Right ventricle myocardium superior (tissue), 1 donor: ENCODE measurements at places on chromosomes 1 and 21. TPM values are rescaled to one million over a fixed set of nuclear protein-coding genes. Genes with fewer than 3 reads are reported as not detected.

GRCh38 chr1:90357995-90358394 is 359.1 kb downstream of the BARHL2 start:
- DNase-seq = no peak

DNA sequence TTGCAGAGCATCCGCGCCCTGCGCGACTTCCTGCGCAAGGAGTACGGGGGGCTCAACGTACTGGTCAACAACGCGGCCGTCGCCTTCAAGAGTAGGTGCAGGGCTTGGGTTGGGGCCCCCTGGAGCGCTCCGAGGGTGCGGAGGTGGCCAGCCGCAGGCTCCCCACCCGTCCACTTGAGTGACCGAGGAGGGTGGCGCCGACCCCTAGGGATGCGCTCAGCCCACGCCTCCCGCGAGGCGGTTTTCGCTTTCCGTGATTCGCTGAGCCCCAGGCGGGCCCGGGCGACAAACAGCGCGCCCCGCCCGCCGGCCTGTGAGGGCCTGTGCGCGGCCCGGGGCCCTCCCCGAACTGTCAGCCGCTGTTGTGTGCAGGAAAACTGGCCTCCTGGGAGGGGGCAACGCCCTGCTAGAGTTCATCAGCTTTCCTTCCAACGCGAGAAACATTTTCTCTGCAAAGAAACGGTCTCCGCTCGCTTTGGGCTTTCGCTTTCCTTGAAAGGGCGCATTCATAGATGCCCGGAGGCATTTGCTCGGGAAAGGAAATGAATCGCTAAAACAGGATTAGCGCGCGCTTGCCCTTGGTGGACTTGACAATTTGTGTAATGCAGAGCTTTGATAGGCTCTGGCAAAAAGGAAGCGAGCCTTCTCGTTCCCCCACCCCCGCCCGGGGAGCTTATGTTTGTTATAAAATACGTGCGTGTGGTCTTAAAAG is 668 bp downstream of the CBR3 start:
- DNase-seq = peak; percentile 89

Gene EFNA1
- total RNA-seq = 41.5 TPM

DNA sequence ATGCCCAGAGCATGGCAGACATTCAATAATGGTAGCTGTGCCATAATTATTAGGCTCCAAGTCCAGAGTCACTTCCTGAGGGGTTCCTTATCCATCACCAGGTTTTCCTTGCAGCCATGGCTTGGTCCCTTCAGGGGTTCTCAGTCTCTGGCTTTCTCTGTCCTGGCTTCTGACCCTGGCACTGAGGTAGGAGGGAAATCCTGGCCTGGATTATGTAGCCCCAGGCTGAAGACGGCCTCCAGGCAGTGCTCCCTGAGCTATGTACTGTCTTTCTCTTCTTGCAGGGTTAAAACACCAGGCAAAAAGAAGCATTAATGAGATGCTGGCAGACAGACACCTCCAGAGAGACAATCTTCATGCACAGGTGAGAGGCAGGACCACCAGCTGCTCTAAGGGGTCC is 9.5 kb upstream of the PADI3 start:
- DNase-seq = no peak

DNA sequence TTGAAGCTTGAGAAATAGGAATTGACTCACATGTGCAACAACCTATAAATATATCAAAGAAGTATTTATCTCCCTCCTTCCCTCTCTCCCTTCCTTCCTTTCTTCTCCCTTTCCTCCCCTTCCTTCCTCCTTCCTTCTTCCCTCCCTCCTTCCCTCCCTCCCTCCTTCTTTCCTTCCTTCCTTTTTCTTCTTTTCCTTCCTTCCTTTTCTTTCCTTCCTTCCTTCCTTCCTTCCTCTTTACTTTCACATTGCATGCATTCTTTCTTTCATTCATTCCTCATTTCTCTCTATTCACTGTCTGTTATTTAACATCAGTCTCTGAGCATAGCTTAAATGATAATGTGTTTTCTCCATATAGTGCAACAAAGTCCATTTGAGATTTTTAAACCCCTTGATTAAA is 214.2 kb downstream of the CHRM3 start:
- no peak for DNase-seq

DNA sequence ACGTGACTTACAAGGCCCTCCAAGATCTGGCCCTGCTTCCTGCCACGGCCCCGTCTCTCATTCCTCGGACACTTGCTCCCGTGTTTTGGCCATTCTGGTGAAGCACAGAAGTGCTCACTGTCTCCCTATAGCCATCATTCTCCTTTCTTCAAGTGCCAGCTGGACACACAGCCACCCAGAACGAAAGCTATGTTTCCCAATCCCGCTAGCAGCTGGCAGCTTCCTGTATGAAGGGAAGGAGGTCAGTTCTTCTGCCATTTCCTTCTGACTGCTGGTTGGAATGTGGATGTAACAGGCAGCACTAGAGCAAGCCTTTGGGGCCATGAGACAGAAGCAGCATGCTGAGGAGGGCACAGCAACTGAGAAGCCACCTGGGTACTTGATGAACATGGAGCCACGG is 82.8 kb downstream of the TGFBR3 start:
- DNase-seq = no peak

DNA sequence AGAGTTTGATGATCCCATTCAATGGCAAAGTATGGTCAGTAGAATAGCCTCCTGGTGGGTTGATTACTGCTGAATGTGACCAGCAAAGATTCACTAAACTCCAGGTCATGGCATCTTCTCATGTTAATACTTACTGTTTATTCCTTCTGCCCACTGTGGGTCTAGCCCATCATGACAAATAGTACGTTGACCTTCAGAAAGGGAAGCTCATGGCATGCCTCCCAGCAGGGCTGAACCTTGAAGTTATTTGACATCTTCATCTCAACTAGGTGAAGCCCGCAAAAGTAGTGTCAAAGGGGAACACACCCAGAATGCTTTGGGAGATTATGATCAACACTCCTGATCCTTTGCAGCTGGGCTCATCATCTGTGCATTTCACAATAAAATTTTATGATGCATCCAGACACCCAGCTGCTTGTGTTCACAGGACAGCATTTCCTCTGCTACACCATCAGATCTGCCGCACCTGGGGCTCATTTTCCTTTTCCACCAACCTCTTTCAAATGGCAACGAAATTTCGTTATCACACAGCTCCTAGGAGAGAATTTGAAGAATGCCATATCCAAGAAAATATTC is 49.6 kb downstream of the HLX start:
- no peak for DNase-seq

GRCh38 chr21:29504751-29505321 is 206.1 kb downstream of the BACH1 start:
- DNase-seq = no peak

GRCh38 chr21:36566644-36567043 is 86.7 kb upstream of the CLDN14 start:
- no peak for DNase-seq

DNA sequence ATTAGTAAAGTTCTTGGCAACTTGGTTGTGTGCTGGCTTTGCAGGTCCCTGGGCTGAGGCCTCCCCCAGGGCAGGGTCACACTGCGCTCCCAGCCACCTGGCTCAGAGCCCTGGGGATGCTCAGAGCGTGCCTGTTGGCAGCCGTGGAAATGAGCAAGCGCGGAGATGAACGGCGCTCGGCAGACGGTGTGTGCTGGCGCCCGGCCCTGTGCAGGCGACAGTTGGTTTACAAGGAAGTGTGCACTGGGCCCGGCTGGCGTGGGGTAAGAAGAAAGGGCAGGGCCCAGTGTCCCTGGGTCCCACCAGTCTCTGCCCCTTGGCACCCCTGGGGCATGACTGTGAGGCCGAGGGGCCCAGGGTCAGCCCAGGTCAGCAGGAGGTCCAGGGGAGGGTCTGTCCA is 25.7 kb upstream of the PEX10 start:
- no peak for DNase-seq

Gene PTAFR
- 1.9 TPM for total RNA-seq

DNA sequence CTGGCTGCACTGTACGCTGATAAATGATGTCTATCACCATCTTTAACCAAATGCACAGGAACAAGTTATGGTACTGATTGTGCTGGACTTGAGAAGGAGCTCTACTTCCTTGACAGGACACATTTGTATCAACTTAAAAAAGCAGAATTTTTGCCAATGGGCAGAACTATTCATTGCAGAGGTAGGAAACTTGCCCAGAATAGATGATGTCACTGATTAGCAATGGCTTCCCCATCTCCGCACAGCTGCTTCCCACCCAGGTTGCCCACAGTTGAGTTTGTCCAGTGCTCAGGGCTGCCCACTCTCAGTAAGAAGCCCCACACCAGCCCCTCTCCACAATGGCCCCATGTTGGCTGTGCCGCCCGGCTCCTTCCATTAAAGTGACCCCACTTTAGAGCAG is 33.4 kb downstream of the CAPN2 start:
- DNase-seq = no peak

DNA sequence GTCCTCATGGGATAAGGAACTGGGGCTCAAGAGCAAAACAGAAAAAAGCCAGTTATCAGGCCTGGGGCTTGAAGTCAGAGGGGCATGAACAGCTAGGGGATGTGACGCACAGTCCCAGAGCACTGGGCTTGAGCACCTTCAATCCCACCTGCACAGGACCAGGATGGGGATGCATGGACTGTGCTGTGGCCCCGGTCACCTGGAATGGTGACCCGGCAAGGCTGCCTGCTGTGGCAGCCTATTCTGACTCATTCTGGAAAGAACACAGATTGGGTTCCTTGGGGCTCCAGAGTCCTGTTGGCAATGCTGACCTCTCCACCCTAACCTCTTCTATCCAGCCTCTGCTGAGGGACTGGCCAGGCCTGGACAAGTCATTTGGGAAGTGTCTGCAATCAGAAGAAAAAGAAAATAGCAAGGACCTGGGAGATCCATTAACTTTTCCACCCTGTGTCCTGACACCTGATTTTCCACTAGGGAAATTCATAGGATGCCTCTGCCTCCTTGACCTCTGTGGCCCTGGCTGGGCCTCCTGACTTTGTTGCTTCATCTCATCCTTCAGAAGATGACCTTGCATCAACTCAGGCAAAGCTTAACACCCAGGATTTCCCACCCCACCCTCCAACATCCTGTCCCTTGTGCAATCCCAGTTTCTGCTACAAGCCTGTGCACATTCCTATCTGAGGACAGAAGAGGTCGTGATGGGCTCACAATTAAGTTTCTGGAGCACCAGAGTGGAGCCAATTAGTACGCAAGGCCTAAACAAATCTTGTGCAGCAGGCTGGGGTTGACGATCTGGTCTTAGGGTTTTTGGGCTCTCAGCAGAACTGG is 17.9 kb upstream of the FMOD start:
- peak; percentile 71 for DNase-seq

Gene CITED4
- 43.6 TPM for total RNA-seq

Gene PLEKHA6
- total RNA-seq = 20.0 TPM

GRCh38 chr1:3181956-3182355 is 113.0 kb downstream of the PRDM16 start:
- DNase-seq = no peak

Gene MPZ
- 4.8 TPM for total RNA-seq

Gene BMP8A
- total RNA-seq = 0.30 TPM

DNA sequence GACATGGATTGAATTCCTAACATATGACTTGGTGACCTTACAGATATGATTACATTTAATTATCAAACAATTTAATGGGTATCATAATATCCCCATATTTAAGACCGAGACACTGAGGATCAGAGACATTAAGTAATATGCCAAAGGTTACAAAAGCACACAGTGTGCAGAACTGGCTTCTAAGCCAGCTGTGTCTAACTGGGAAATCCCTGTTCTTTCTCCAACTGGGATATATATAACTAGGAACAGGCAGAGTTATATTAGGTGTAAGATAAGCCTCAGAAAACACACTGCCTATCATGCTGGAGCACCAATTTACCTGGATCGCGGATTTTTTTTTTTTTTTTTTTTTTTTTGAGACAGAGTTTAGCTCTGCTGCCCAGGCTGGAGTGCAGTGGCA is 88.3 kb upstream of the ADGRL2 start:
- DNase-seq = no peak

Gene C1orf185
- not detected for total RNA-seq

DNA sequence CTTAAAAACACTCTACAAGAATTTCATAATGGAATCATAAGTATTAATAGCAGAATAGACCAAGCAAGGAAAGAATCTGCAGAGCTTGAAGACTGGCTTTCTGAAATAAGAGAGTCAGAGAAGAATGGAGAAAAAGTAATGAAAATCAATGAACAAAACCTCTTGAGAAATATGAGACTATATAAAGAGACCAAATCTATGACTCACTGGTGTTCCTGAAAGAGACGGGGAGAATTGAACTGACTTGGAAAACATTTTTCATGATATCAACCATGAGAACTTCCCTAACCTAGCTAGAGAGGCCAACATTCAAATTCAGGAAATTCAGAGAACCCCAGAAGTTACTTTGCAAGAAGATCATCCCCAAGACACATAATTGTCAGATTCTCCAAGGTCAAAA is 85.6 kb downstream of the GDAP2 start:
- DNase-seq = no peak

DNA sequence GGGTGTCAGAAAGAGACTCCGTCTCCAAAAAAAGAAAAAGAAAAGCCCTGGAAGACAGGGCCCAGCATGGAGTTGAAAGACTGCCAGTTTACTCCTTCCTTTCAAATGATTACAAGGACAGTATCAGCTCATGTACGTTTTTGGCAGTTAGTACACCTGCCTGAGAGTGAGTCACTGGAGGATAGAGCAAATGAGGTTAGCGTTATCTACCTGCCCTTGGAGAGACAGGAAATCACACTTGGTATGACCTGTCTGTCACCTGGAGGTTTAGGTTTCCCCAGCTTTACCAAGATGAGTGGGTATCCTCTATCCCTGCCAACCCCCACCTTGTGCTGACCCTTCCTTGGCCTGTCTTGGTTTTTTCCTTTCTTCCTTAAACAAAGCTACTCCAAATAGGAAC is 96.8 kb upstream of the BMP8A start:
- no peak for DNase-seq

DNA sequence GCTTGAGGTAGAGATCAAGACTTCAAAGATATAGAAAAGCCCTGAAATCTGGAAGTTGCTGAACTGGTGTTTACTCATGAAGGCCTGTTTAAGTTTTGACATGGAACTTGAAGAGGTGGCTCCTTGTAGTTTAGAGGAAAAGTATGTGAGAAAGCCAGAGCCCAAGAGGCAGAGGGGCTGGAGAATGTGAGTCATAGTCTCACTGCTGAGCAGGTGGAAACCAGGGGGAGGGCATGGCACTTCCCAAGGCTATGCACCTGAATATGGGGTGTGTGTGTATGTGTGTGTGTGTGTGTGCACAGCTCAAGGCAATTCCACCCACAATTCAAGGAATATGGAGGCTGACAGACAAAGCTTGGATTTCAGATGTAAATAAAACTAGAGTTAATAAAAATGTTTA is 46.8 kb upstream of the C1orf198 start:
- DNase-seq = no peak

GRCh38 chr1:247077213-247077612 is 1.4 kb downstream of the ZNF670 start:
- DNase-seq = no peak

Gene GOLT1A
- total RNA-seq = not detected

GRCh38 chr1:116148967-116149366 is 37.8 kb downstream of the MAB21L3 start:
- DNase-seq = no peak

- peak; percentile 82 for DNase-seq
These were observed 492 bp downstream of the HLX start for GRCh38 chr1:220879509-220880361.

- DNase-seq = no peak
These were observed 121.2 kb upstream of the KCNJ6 start for GRCh38 chr21:38037416-38037815.

Gene FCER1A
- total RNA-seq = 0.94 TPM
